CD4-positive, alpha-beta T cell treated with Interleukin-6 for 4 hours (primary cell): ENCODE measurements at places on chromosomes 11 and 22.

GRCh38 chr11:75428989-75429640, 3.9 kb downstream of the KLHL35 start:
- no peak for DNase-seq

GRCh38 chr22:39117585-39118191, 20.6 kb downstream of the APOBEC3H start:
- peak; percentile 85 for DNase-seq

DNA sequence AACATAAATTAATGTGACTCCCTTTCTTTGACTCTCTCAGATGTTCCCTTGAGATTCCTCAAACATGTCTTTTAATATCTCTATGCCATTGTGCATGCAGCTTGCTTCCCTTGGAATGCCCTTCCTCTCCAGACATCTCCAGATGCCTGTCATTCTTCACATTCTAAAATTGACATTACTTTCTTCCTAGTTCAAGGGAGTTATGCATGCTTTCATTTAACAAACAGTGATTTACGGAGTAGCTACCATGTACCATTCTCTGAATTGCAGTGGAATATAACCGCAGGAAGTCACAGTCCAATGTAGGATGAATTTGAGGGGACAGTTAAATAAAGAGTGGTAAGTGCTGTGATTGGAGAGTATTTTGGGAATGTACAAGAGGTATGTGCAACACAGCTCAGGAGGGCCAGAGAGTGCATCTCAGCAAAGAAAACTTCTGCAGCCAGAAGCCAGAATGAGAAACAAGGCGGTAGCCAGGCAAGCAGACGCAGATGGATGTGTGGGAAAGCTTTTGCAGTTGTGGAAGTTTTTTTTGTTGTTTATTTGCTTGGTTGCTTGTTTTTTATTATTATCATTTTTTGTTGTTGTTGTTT, 18.7 kb downstream of the MMP10 start:
- no peak for DNase-seq

DNA sequence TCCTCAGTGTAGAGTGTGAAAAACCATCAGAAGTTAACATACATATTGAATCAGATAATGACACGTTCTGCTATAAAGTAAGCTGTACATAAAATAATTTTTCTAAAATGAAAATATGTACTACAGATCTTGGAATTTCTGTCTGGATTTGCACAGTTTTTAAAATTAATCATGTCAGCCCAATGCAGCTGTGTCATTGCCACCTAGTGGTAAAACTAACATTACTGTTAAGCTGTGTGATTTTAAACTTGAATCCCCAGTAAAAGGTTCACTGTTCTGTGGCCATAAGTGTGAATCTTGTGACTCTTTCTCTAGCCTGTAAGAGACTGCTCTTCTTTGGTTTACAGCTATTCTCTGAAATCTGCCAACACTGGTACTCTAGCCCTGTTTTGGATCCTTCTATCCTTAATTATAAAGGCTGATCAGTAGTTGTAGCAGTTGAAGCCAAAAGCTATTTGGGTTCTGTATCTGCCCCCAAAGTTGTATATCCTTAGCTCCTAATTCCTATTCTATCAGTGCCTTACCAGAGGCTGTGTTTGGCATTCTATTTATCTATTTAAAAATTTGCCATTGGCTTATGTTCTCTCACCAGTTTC, 4.0 kb downstream of the JRKL start:
- peak; percentile 10 for DNase-seq

DNA sequence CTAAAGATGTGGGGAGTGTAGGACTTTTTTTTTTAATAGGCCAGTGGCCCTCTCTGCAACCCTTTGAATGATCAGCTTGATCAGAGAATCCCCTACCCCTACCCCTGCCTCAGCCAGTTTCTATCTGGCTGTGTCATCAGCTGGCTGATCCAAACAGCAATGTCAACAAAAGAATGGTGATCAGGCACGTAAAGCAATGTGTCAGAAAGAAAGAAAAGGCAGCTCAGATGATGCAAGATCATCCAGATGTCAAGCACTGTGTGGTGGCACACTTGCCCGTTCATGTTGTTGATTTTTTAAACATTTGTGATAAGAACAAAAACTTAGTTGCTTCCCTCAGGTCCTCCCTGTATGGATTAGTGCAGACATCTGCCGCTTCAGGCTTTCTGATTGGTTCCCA, 26.3 kb upstream of the EHF start:
- DNase-seq = no peak

DNA sequence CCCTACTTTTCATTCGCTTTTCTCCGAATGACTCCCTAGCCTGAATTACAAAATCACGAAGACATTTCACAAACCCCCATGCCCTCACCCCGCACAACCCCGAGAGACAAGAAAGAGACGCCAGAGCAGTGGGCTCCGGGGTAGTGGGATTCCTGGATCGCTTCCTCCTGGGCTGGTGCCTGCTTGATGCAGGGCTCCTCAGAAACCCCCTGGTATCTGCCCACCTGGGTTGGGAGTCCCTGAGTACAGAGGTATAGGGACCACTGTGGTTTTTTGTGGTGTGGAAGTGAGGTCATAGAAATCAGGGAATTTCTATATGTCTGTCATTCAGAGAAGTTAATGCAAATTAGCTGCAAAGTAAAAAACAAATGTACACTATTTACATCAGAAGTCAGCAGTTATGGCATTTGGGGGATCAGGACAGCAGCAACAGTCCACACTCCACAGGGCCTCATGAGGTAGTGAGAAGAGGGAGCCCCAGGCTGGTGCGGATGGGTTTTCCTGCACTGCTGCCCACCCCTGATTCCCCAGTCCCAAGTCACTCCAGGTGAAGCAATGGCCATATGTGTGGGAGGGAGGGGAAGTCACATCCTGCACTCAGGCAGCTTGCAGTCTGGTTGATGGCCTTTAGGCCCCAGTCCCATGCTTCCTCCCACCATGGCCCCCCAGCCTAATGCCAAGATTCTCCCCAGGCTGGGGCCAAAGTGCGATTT, 39.6 kb downstream of the BUD13 start:
- no peak for DNase-seq

DNA sequence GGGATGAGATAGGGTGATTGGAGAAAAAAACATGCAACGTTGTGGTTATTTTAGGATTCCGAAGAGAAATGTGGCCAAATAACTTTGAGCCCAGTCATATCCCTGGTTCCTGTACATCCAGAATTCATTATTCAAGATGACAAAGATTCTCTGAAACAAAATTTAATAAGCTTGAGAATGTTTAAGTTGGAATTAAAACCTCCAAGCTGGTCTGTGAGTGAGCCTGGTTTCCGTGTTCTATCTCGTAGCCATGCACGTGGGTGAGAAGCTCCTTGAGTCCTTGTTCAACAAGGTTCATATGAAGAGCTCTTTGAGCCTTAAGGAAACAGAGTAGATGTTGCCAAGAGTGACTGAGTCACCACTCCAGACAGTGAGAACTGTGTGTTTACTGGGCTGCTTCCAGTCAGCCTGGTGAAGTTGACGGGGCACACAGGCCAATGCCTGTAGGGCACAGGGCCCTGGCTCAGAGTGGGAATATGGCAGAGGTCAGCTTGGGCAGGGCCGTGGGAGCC, 206.5 kb downstream of the NAV2 start:
- DNase-seq = no peak

- DNase-seq = no peak
These were observed 3.1 kb upstream of the IGF2 start for GRCh38 chr11:2142300-2142759.

- DNase-seq = no peak
These were observed 7.7 kb downstream of the CAT start for GRCh38 chr11:34446386-34446785.

DNA sequence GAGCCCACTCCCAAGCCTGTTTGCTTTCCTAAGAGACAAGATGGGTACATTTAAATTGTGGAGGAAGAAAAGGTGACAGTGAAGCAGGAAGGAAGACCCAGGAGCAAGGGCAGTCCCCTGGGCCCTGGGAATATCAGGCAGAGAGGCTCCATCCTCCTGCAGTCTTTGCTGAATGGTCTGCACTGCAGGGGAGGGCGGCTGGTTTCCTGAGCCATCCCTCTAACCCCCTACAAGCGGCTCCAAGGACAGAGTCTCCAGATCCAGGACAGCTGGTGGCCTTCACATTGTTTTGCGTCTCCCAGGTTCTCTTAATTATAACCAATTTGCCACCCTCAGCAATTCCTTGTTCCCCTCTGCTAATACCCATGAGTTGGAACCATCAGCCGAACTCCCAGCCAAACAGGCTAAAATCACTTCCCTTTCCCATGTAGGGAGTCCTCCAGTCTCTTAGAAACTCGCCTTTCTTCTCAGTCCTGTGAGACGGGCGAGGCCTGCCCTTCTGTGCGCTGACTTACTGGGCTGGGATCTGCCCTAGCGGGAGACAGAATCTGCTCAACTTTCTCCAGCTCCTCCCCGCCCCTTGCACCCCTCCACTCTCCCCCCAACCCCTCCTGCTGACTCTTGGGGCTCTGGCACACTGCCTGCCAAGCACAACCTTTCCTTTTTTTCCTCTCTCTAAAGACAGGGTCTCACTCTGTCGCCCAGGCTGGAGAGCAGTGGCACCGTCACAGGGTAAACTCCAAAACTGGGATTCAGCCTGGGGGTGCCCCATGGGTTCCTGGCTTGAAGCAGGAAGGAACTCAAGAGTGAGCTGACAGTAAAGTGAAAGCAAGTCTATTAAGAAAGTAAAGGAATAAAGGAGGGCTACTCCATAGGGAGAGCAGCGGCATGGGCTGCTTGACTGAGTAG, 53.4 kb upstream of the EMID1 start:
- no peak for DNase-seq

- no peak for DNase-seq
These were observed 206.7 kb upstream of the TBCEL start for GRCh38 chr11:120817158-120817557.

DNA sequence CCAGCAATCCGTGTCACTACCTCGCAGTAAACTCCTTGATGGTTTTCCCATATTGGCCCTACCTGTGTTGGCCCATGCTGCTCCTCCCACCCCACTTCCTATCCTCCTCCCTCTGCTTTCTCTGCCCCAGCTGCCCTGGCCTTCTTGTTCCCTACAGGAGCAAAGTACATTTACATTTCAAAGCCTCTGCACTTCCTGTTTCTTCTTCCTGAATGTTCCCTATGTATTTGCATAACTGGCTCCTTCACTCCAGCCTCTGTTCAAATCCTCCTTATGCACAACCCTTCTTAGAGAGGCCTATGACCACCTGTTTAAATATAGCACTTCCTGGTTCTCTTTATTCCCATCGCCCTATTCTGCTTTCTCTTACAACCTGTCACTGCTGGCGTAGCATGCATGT, 62.2 kb downstream of the PARVA start:
- no peak for DNase-seq

GRCh38 chr11:79592824-79593223, 152.0 kb upstream of the TENM4 start:
- DNase-seq = no peak

GRCh38 chr11:88292171-88292843, 45.2 kb downstream of the CTSC start:
- DNase-seq = peak; percentile 16

DNA sequence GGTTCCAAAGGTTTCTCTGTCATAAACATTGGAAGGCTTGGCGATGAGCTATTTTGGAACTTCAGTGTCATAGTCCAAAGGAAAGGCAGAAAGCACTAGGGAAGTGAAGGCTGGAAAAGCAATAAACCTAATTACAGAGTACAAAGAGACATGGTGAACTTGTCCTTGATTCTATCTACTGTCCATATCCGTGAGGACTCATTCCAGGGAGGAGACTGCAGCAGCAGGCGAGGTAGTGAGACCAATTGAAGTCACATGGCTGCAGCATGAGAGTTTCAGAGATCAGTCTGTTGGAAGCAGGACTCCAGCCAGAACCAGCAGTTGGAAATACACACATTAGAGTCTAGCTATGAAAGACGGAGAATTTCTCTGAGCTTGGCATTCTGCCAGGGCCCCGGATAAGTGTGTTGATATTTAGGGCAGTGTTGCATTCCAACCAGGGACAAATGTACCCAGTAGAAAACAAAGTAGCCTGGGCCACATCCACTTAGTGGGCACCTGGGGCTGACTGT, 54.1 kb upstream of the ARHGAP42 start:
- no peak for DNase-seq

- no peak for DNase-seq
These were observed 307.8 kb downstream of the C11orf87 start for GRCh38 chr11:109729761-109730160.

DNA sequence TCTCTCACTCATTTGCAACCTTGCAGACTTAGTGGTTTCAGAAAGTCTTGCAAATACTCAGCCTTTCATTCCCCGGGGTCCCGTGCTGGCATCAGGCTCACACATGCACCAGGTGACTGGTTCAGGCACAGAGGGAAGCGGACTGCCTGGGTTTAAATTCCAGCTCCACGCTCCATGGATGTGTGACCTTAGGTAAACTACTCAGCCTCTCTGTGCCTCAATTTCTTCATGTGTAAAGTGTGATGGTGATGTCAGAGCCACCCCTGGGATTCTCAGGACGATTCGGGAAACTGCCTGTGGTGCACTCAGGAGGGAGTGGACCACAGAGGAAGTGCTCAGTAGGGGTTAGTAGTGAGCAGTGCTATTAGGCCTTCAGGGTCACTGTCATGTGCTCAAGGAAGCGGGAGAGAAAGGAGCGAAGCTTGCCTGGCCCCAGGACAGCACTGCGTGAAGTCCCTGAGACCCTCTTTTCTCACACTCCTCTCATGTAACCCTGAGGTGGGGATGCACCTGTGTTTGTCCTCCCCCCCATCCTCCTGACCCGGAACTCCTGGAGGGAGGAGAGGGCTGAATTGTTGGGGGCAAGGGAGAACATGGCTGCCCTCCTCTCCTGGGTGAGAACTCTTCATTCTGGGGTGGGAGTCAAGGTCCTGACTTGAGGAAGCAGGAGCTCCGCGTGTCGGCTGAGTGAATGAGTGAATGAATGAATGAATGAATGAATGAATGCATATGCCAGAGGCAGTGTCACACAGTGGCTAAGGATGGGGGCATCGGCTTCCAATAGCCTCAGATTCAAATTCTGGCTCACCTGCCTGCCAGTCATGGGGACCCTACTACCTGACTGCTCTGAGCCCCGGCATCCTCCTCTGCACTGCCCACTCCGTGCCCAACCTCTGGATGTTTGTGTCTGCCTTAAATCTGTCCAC, 14.4 kb upstream of the UPK3A start:
- DNase-seq = no peak
